ENCODE measurements at places on chromosomes 12 and 14.

DNA sequence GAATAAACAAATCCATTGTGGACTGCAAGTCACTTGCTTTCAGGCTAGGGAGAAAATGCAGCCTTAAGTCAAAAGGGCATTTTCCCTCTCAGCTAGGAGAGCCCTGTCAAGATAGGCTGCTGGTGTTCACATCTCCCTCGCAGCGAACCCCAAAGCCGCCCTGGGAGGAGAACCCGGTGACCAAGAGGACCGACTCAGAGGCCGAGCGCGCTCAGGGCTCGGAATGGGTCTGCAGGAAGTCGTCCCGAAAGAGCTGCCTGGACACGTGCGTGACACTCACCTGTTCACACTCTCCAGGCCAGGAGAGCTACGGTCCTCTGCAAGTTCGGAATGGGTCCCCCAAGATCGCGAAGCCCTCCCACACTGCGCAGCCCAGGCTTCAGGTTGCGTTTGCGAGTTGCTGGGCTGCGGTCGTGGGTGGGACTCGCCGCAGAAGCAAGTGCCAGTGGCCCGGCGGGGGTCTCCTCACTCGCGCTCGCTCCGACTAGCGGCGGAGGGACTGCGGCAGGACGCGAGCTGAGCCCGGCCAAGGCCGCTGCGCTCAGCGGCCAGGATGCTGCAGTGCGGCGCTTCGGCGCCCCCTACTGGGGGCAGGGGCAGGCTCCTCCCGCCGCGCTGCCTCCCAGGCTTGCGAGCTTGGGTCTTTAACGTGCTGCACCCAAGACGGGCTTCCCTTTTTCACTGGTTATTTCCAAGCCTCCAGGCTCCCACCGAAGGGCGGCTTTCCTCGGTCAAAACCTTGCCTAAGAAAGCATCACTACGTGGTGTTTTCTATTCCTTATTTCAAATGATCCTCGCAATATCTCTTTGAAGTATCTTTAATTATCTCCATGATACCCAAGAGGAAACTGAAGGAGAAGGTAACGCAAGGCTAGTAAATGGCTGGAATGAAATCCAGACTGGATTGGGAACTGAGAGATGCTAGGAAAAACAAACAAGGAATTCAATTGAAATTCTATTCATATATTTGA is at the start of gene RERG:
RERG (minus strand) TSS at position 503 of the 971 bp plus-strand sequence. CDS start 3,928 bp downstream, outside the sequence.
- peak; percentile 68 for DNase-seq

- no peak for DNase-seq
Measured at GRCh38 chr14:68195126-68195525, 375.5 kb downstream of the RAD51B start.

DNA sequence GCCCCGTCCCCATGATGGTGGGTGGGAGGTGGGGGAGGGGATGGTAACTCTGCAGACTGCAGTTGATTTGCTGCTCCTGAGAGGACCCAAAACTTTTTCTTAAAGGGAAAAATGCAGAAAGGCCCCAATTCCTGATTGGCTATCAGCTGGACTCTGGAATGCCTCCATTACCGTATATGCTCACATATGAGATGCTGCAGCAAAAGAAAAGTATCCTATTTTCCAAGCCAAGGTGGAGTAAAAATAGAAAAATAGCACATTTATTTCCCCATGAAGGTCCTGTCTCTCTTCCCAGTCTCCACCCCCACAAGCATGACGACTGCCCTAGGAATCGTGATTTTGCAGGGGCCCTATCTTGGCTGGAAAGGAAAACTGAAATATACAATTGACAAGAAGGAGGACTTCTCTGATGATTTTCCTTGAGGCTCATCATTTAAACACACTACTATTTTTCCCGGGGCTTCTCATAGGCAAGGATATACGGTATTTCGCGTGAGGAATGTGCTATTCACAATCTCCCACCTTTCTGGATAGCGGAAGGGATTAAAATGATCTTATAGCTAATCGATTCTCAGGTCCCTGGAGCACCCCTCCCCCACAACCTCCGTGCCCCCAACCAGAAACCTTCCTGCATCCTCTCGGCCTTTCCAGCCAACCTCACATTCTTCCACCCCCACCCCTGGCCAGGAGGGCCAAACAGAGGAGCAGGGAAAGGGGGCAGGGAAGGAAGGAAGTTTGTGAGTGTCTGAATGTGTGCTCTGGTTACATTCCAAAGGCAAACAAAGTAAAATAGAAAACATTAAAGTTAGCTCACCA is 138.9 kb upstream of the CCND2 start:
- no peak for DNase-seq

DNA sequence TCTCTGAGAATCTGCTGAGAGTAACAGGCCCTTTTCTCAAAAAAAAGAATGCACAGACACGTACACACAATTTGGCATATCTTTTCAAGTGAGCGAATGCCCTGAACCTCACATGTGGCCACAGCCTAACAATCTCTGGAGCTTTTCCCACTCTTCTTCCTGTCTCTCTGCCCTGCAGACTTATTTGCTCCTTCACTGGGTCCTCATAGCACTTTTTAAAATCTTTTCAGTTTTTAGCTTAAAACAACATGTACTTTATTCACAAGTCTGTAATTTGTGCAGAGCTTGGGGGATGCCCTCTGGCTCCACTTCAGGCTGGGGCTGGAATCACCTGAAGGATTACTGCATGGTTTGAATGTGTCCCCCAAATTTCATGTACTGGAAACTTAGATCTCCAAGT is 9.0 kb downstream of the MAP1LC3B2 start:
- no peak for DNase-seq

DNA sequence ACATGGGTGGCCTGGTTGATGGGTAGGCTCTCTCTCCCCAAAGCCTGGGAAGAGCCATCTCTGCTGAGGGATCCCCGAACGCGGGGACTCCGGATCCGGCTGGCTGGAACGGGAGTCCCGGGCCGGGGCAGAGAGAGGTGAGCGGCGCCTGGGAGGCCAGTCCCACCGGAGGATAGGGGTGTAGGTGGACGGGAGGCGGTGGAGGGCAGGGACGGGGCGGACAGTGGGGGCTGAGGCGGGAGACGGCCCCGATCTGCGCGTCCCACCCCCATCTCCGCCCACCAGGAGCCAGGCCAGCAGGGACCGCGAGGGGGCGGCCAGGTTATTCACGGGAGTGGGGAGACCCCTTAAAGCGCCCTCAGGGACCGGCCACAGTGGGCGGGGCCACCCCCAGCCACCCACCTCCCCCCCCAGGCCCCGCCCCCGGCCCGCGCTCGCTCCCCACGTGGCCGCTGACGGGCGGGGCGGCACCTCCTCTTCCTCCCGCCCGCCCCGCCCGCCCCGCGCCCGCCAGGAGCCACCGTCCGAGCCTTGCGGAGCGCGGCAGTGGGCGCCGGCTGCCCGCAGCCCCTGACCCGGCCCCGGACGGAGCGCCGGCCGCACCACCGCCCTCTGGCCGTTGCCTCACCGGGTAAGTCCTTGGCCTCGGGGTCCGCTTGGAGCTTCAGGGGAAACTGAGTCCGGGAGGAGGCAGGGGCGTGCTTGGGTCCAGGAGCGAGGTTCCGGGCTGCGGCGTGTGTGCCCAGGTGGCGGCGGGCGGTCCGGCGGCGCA is at the start of gene INF2:
INF2 (plus strand) TSS at position 510 of the 772 bp plus-strand sequence. CDS start 11,748 bp downstream, outside the sequence.
- peak; percentile 65 for DNase-seq

- DNase-seq: no peak
Measured at GRCh38 chr14:105389976-105390848, 8.1 kb upstream of the TEX22 start.

DNA sequence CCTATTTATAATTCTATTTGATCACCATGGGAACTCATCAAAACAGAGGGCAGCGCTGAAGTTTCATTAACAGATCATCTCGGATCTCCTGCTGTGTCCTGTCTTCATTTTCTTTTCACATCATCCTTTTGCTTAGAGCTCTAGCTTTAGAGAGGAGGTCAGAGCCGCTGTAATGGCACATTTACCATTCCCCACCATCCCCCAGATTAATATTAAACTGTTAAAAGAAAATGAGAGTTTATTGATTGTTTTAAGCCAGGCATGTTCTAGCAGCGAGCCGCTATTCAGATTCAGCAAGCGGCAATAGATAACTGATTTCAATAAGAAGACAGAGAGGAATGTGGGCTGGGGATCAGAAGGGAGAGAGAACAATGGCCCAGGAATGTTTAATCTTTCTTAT is 308.8 kb downstream of the EGLN3 start:
- DNase-seq: no peak

- DNase-seq: peak; percentile 64
Measured at GRCh38 chr14:74038020-74038859, 19.1 kb downstream of the BBOF1 start.

GRCh38 chr14:105879503-105879866 is 353.1 kb downstream of the TMEM121 start:
- DNase-seq: no peak

GRCh38 chr12:133106253-133106652 is 23.8 kb downstream of the ZNF891 start:
- no peak for DNase-seq

- no peak for DNase-seq
Measured at GRCh38 chr14:105413544-105413886, 6.1 kb upstream of the MTA1 start.

GRCh38 chr14:72523424-72524294 is 370.2 kb downstream of the DPF3 start:
- no peak for DNase-seq

DNA sequence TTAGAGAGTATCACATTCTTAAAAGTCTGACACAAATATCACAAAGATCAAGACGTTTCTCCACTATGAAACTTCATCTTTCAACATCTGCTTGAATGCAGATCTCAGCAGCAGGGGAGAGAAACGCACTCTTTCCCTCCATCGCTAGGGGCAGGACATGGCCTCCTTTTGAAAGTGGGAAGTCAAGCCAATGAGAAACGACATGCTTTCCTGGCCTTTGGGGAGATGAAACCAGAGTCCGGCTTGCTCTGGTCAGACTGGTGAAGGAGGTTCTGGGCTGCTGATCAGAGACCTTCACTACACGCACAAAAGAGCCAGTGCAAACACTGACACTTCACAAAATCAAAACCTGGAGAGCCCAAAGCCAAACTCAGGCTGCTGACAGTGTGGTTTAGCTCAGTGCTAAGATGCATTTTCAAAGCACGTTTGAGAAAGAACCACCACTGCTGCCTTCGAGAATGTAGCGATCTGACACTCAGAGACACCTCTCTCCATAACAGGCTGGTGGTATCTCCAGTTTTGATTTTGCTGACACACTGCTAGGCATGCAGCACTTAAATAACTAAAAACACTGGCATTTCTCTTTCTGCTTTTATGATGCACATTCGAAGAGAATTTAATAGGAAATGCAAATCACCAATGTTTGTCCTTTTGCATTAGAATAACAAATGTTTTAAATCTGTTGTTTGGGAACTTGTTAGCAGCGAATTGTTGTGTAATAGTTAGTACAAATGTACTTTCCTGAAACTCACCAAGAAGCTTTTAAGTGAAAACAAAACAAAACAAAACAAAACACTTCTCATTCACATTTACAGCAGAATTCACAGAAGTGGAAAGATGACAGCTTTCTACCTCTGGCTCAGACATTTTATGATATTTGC is 93.9 kb upstream of the OVCH1 start:
- DNase-seq: no peak

DNA sequence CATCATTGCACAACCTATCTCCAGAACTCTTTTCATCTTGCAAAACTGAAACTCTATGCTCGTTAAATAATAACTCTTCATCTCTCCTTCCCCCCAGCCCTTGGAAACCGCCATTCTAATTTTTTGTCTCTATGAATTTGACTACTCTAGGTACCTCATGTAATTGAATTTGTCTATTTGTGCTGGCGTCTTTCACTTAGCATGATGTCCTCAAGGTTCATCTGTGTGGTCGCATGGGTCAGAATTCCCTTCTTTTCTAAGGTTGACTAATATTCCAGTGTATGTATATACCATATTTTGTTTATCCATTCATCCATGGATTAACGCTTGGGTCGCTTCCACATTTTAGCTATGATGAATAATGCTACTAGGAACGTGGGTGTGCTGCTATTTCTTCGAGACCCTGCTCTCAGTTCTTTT is 80.1 kb downstream of the PLXNC1 start:
- DNase-seq: no peak

DNA sequence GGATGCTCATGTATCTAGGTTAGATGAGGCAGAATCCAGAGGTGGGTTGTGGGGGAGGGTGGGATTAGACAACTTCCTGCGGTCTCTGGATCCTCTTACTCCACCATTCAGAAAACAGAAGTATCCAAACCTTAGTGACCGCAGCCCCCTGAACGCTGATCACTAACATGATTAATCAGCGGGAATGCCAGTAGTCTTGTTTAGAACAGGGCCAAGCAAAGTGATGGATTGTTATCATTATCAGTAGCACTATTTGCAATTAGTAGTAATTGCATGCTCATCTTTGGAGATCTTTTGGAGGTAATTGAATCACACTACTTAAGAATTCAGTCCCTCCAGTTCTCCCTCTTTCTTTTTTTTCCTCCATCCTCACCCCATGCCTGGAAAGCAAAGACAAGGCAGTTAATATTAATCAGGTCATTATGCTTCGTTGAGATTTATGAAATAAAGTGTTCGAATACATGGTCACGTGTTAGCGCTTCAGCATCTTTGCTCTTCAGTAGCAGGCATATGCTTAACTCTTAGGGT is 182.8 kb upstream of the NTF3 start:
- no peak for DNase-seq

GRCh38 chr14:67697006-67697405 is 1.4 kb upstream of the RDH11 start:
- no peak for DNase-seq

GRCh38 chr14:72657214-72657921 is 236.5 kb downstream of the DPF3 start:
- no peak for DNase-seq

DNA sequence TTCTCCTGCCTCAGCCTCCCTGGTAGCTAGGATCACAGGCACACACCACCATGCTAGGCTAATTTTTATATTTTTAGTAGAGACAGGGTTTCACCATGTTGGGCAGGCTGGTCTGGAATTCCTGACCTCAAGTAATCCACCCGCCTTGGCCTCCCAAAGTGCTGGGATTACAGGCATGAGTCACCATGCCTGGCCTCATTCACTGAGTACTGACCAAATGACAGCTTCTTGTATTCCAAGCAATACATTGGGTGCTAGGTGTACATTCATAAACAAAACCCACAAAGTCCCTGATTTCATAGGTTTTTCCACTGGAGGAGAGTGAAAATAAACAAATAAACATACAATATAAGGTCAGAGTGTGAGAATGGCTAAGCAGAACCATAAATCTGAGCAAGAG is 136.3 kb downstream of the HELB start:
- no peak for DNase-seq

- DNase-seq: no peak
Measured at GRCh38 chr12:81078469-81079196, 754 bp downstream of the ACSS3 start.

- DNase-seq: no peak
Measured at GRCh38 chr12:43852744-43853143, 16.9 kb downstream of the TMEM117 start.

- no peak for DNase-seq
Measured at GRCh38 chr12:45887544-45887943, 102.8 kb downstream of the SCAF11 start.

GRCh38 chr12:21456291-21456780 is 18.9 kb downstream of the PYROXD1 start:
- peak; percentile 72 for DNase-seq
